ENCODE measurements at places on chromosomes 1 and 21.
A peak's percentile ranks its signal among the peaks of the same experiment; 100 is the strongest.

DNA sequence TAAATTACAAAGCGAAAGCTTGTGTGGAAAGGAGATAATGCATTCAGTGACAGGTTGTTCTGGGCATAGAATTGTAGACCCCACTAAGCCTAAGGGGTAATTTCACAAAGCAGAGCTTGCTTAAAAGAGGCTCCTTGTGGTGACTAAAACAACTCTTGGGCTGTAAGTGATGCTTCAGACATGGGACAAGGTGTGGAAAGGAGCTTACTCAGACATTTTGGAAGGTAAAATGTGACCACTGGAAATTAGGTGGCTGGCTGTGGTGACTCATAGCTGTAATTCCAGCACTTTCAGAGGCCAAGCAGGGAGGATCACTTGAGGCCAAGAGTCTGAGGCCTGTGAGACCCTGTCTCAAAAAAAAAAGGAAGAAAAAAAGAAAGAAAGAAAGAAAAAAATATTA, 51.1 kb upstream of the LRRC8C start:
- no peak for DNase-seq

- no peak for DNase-seq
These were observed 254.8 kb downstream of the LTN1 start for GRCh38 chr21:28737674-28738419.

DNA sequence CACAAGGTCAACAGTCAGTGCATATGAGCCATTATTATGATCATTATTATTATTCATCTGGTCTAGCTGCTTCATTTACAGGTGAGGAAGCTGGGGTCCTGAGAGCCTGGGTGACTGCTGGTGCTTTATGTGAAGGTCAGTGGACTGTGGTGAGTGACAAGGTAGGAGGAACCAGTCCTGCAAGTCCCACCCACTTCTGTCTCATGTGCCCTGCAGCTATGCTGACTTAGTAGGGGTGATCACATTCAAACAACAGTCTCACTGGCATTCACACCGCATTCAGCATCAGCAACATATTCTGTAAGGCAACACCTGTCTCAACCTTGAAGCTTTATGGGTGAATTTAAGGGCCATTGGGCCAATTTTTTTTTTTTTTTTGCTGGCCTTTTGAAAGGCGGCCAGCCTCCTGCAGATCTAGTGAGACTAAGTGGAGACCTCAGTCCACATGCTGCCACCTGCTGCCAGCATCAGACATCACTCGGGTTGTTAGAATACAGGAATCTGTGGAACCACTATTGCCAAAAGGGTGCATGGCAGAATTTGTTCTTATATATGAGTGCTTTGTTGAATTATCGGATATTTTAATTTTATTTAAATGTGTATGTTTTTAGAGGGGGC, 59.9 kb upstream of the CACNA1E start:
- DNase-seq: peak; percentile 44

DNA sequence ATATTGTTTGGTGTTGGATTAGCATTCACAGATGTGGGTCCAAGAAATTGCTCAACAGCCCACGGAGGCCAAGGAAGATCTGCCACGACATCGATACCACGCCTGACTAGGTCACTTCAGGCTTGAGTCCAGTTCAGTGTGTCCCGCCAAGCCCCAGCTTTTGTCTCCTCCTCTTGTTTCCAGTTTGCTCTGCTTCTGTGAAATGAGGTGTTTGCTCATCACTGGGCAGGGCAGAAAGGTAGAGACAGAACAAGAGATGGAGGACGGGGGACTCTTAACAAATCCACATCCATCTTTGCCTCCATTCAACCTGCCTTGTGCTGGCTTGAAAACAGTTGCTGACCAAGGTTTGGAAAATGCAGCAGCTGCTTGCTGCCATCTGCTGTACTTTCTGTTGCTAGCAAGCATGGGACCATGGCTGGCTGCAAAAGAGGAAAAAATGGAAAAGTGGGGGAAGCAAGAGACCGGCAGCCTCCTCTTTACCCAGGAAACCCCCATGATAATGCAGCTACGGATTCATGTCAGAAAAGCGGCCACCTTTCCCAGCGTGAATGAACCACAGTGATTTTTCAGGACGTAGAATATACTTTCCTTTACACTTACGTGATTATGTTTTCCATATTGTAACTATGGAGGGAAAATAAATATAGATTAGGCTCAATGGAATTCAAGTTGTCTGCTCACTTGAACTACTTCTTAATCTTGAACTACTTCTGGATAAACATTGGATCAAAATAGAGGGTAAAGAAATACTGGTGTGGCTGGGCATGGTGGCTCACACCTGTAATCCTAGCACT, 80.2 kb upstream of the GREM2 start:
- peak; percentile 51 for DNase-seq

DNA sequence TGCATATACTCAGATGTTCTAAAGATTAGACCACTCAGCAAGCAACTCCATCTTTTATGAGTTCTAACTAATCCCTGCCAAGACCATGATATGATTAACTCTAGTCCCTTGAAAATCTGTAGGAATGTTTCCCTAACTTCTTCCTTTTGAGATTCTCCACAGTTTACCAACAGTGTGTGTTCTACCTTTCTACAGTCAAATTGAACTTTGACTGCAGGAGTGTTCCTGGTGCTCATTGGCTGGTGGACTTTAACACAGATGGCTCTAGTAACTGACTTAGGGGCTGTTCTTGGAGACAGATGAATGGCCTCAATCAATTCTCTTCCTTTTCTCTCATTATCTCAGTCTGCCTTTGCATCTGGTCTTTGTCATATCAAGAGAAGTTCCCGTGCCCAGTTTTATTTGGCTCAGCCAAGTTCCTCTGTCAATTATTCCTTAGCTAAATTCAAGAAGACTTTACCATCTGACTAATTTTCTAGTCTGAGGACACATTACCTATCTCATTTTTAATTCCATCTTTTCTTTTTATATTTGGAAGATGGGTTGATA, 643.9 kb upstream of the CAMK1G start:
- DNase-seq: no peak

- no peak for DNase-seq
These were observed 24.4 kb downstream of the SLC45A1 start for GRCh38 chr1:8342325-8342724.

- DNase-seq: no peak
These were observed 127.1 kb downstream of the PCNX2 start for GRCh38 chr1:233168384-233168783.

DNA sequence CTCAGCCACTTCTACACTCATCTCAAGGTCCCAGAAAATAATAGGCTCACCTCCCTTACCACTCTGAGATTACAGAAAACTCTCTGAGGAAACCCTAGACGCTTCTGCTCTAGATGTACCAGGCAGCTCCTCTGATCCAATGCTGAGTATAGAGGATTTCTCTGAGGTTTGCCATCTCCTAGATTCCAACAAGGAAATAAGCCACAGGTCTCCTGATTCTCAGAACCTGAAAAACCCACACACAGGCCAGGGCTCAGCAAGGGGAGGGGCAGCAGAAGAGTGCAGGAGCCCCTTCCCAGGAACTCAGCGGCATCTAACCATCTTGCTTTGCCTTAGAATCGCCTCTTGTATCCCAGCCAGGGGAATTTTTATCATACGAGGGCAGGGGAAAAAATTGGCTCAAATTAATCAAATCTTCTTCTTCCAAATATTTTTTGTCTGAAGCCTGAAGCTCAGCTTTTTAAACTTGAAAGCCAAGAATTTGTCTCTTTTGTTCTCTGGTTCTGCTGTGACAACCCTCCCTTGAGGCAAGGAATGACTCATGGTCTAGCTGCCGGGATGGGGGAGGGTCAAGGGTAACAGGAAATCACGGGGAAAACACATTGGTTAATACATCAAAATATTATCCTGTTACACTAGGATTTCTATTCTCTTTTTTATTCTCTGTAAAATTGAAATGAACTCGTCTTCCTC, 30.8 kb downstream of the GORAB start:
- DNase-seq: no peak

GRCh38 chr21:16125274-16125673, 395.5 kb downstream of the USP25 start:
- DNase-seq: no peak

DNA sequence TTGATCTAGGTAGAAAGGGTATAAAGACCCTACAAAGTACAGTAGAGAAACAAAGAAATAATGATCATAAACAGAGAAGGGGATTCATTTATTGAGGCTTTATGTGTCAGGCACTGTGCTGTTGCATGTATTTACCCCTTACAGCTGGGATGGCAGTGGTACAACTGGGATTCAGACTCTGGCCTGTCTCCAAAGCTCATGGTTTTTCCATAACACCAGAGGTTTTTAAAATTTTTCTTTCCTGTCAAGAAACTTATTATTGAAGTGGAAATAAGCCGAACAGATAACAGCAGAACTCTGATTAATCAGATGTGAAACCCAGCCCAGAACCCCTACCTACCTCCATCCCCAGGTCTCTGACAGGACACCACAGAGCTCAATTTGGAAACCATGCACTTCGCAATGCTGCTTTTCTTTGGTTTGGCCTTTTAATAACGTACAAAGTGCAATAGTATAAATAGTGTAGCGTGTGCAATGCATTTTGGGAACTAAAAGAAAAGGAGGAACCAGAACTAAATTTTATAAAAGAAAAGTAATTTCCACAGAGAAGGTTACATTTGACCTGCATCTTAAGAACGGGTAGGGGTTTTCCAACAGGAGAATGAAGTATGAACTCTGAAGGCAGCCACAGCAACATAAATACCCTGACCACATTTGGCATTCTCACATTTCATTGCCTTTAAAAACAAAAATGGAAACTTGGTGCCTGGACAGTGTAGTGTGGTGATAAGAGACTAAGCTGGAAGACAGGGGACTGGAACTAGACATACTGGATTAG, 92.0 kb upstream of the S1PR1 start:
- no peak for DNase-seq

- DNase-seq: no peak
These were observed 71.0 kb downstream of the SIK1 start for GRCh38 chr21:43355925-43356289.

- DNase-seq: no peak
These were observed 74.7 kb downstream of the RUNX1 start for GRCh38 chr21:34974162-34974981.

- DNase-seq: no peak
These were observed 228.5 kb upstream of the JUN start for GRCh38 chr1:59012378-59012777.

GRCh38 chr1:32965251-32965747, 690 bp upstream of the RNF19B start:
- no peak for DNase-seq

DNA sequence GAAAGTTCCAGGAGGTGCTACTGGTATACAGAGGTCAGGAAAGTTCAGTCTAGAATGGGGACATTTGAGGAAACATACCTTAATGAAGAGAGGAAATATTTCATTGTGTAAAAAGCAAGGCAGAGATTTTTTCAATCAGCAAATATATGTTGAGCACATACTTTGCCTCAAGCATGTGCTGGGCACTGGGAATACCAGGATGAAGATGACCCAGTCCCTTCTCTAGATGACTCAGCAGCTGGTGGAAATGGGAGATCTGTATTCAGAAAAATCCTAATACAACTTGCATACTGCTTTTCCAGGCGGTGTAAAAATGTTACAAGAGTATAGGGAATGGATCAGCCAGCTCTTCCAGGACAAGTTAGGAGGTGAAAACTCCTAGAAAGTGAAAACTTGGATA, 229.3 kb downstream of the FGGY start:
- DNase-seq: no peak

DNA sequence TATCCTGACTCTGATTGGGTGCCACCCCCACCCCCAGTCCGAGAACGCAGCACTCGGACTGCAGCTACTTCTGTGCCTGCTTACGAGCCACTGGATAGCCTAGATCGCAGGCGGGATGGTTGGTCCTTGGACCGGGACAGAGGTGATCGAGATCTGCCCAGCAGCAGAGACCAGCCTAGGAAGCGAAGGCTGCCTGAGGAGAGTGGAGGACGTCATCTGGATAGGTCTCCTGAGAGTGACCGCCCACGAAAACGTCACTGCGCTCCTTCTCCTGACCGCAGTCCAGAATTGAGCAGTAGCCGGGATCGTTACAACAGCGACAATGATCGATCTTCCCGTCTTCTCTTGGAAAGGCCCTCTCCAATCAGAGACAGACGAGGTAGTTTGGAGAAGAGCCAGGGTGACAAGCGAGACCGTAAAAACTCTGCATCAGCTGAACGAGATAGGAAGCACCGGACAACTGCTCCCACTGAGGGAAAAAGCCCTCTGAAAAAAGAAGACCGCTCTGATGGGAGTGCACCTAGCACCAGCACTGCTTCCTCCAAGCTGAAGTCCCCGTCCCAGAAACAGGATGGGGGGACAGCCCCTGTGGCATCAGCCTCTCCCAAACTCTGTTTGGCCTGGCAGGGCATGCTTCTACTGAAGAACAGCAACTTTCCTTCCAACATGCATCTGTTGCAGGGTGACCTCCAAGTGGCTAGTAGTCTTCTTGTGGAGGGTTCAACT, 2.1 kb downstream of the RBM15 start:
- no peak for DNase-seq

GRCh38 chr1:225460737-225461532, 33.1 kb upstream of the LBR start:
- no peak for DNase-seq

DNA sequence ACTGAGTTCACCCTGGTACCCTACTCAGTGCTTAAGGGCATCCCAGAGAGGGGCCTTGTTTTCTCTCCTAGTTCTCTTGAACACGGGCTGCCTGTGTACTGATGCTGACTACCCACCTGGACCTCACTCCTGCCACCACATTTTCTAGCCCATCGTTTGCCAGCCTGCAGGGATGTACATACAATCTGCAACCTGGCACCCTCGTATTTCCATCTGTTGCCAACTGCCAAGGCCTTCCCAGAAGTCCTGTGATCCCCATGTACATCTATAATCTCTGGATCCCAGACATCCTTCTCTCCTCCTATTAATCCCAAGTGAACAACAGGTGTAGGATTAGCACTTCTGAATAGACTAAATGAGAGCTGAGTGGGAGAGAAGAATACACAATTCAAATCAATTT, 212.0 kb downstream of the SLC45A1 start:
- no peak for DNase-seq

GRCh38 chr21:30083225-30083945, 83.2 kb downstream of the CLDN17 start:
- DNase-seq: no peak

DNA sequence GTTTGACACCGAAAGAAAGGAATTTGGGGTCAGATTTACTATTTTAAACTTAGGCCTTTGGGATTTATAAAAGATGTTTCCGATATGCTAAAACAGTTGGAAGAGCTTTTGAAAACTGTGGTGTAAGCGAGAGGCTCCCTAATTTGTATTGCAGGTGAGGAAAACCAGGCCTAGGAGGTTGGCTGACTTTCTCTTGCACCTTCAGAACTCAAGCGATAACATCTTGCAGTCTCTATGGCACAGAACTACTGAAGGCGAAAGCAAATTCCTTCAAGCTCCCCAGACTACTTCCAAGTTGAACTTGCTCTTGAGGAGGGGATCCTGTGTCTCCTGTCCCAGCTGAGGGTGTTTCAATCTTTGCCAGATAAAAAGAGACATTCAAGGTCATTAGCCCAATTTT, 685.7 kb downstream of the ADGRL2 start:
- DNase-seq: no peak

GRCh38 chr1:230643908-230644307, 1.6 kb downstream of the COG2 start:
- DNase-seq: no peak

- peak; percentile 4 for DNase-seq
These were observed 26.6 kb upstream of the CASZ1 start for GRCh38 chr1:10823000-10823401.

GRCh38 chr1:208433971-208434370, 189.8 kb upstream of the PLXNA2 start:
- no peak for DNase-seq

All from midbrain (tissue), 1 donor.